Activated naive CD8-positive, alpha-beta T cell treated with anti-CD3 and anti-CD28 coated beads, Interleukin-2, amount 10 ng/mL, durations not matched to agents 7 days and 5 days (primary cell): ENCODE measurements at places on chromosomes 2 and 18. TPM values are rescaled to one million over a fixed set of nuclear protein-coding genes. Genes with fewer than 3 reads are reported as not detected.

FSHR gene
- not detected for total RNA-seq

IL1RL1 gene
- not detected for total RNA-seq

AFF3 gene
- total RNA-seq: 2.2 TPM

RAB6D gene
- not detected for total RNA-seq

ACVR1C gene
- total RNA-seq: 2.0 TPM

ADAM23 gene
- total RNA-seq: 3.1 TPM

BUB1 gene
- total RNA-seq: 89.3 TPM

CLK1 gene
- total RNA-seq: 204 TPM

CYTIP gene
- 238 TPM for total RNA-seq
